NCI-H187 (cell line): ENCODE measurements at places on chromosomes 7 and 10.

- DNase-seq, result no peak
These were observed 47.4 kb upstream of the PRKAR1B start for GRCh38 chr7:774161-775109.

- DNase-seq, result peak; percentile 40
These were observed 19.5 kb upstream of the RHEB start for GRCh38 chr7:151539088-151539671.

GRCh38 chr7:74288034-74288881 is 949 bp upstream of the CLIP2 start:
- no peak for DNase-seq

GRCh38 chr7:88629559-88629958 is 129.9 kb upstream of the ZNF804B start:
- no peak for DNase-seq

DNA sequence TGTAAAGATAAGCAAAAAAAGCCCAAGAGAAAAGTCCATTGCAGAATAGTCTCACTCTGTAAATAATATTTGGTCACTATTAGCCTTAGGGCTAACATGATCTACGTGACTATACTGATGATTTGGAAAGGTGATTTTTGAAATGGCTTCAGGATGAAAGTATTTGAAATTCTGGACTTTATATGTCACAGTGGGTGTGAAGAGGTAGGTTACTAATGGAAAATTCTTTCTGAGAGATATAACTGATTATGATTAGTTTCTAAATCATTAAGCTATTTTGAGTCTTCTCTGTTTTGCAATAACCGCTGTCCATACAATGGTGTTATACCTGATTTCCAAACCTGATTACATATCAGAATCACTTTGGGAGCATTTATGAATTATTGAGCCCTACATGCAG is 20.1 kb upstream of the HBP1 start:
- DNase-seq, result no peak

DNA sequence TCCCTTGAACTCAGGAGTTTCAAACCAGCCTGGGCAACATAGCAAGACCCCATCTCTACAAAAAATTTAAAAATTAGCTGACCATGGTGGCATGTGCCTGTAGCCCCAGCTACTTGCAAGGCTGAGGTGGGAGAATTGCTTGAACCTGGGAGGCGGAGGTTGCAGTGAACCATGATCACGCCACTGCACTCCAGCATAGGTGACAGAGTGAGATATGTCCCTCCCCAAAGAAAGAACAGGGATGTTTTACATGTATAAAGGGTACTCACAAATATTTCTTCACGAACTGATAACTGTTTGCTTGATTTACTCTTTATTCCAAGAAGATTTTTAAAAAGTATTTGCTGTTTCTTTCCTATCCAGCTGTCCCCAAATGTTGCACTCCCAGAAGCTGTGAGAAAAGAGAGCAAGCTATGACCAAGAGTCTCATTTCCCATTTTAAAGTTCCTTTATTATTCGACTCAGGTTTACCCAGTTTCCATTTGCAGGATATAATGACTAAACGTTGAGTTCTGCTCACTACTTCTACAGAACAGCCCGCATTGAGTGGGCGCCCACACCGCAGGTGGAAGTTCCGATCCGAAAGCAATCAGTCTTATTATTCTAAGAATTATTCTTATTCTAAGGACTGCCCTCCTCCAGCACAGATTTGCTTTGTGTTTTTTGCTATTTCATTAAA is 90.7 kb downstream of the APBB1IP start:
- no peak for DNase-seq

DNA sequence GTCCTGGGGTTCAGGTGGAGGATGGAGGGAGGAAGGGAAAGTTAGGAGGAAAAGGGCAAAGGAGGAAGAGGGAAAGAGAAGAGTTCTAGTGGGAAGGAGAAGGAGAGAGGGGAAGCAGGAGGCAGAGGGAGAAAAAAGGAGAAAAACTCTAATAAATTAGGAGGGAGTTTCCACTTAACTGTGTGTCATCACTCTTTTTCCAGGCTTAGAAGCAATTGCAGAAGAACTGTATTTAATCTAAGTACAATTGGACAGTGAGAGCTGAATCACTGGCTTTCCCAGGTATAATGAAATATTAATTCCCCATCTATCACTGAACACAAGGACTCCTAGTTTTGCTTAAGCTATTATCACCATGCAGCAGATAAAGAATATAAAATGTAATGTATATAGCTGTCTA is 76.8 kb downstream of the CREB3L2 start:
- no peak for DNase-seq

GRCh38 chr7:140678081-140678815 is 5.5 kb downstream of the ADCK2 start:
- no peak for DNase-seq

DNA sequence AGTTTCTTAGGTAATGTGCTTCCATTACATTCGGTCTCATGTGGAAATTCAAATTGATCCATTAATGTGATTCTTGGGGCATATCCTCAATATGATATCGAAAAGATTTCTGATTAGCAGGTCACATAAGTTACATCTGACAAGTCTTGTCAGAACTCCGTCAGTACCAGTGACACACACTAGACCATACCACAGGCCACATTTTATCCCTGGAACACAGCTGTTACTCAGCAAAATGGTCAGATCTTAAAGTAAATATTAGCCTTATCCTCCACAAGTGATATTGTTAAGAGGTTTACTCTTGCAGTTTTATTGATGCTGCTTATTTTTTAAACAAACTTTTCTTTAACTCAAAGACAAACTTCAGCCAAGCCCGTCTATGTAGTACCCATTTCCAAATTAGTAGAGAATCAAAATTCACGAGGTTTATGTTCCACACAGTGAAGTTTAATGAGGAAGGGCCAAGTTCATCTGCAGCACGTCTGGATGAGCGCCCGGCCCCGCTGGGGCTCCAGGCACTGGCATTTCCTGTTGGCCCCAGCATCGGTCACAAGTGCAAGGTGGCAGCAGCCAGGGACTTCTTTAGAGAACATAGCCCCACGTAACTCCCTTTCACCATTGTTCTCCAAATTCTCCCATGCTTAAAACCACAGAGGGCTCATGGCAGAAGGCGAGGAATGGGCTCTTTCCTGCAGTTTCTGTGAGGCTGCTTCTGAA is 132.2 kb downstream of the VIPR2 start:
- no peak for DNase-seq

- no peak for DNase-seq
These were observed 89.2 kb downstream of the RNF216 start for GRCh38 chr7:5692112-5692844.

DNA sequence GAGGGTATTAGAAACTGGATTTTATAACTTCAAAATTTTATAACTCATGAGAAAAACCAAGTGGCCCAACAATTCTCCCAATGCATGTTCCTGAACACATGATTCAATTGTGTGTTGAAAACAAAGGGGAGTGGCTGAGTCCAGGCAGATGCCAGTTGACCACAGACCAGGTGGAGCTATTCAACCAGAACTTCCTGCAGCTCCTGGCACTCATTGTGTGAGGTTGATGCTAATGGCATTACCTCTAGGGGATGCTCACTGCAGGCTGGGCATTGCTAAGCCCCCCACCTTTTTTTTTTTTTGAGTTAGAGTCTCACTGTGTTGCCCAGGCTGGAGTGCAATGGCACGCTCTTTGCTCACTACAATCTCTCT is 20.3 kb downstream of the MYOF start:
- peak; percentile 97 for DNase-seq

- DNase-seq, result no peak
These were observed 64.2 kb downstream of the HIPK2 start for GRCh38 chr7:139713526-139714162.

DNA sequence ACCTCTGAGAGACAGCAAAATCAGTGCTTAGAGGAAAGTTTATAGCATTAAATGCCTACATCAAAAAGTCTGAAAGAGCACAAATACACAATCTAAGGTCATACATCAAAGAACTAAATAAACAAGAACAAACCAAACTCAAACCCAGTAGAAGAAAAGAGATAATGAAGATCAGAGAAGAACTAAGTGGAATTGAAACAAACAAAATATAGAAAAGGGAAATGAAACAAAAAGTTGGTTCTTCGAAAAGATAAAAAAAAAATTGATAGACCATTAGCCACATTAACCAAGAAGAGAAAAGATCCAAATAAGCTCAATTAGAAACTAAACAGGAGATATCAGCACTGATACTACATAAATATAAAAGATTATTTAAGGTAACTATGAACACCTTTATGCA is 280.0 kb upstream of the NRG3 start:
- DNase-seq, result no peak

DNA sequence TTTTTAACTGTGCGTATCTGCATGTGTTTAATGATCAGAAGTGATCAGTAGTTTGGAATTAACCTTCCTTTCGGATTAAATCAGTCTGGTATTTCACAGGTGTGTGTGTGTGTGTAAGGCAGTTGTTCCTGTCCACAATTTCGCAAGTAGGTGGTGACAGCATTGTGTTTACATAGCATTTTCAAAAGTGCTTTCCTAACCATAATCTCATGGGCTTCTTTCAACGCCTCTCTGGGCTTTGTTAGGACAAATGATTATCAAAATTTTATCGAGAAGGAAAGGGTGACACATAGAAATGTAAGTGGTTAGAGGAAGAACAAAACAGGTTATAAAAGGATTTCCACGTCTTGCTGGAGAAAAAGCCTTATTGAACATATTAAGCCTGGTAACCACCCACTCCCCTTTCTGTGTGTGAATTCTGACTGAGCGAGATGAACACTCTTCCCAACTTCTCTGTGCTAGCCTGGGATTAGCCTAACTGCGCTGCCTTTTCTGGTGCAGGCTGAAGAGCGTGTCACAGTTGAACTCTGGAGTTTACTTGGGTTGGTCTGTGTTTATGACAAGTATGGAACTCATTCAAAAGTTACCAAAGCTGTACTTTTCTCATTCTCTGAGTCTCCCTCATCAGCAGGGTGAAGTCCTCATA is 292.3 kb upstream of the PITRM1 start:
- DNase-seq, result no peak

GRCh38 chr10:114584419-114584818 is 73.7 kb downstream of the ABLIM1 start:
- DNase-seq, result no peak

- no peak for DNase-seq
These were observed 129.8 kb downstream of the SEC23IP start for GRCh38 chr10:120022357-120022756.

DNA sequence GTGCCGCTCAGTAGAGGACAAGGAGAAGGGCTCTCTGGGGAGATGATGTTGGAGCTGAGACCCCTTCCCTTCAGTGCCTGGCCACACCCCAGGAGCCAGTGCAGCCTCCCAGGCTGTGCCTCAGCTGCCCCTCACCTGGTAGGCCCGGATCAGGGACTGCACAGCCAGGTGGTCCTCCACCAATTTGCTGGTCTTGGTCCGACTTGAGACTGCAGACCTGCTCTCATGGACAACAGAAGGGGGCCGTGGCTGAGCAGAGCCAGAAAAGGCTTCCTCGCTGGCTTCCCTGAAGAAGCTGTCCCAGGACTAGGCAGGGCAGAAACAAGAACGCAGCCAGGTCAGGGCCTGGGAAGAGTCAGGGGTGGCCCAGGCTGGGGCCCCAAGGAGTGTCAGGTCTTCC is 5.5 kb downstream of the OGDHL start:
- no peak for DNase-seq

- DNase-seq, result no peak
These were observed 69.5 kb upstream of the PODXL start for GRCh38 chr7:131625817-131626372.

- no peak for DNase-seq
These were observed 19.8 kb downstream of the HNRNPA2B1 start for GRCh38 chr7:26180792-26181198.

- DNase-seq, result no peak
These were observed 487.6 kb upstream of the MGMT start for GRCh38 chr10:128979405-128979804.

- DNase-seq, result no peak
These were observed 1173.3 kb downstream of the GATA3 start for GRCh38 chr10:9227679-9228365.

DNA sequence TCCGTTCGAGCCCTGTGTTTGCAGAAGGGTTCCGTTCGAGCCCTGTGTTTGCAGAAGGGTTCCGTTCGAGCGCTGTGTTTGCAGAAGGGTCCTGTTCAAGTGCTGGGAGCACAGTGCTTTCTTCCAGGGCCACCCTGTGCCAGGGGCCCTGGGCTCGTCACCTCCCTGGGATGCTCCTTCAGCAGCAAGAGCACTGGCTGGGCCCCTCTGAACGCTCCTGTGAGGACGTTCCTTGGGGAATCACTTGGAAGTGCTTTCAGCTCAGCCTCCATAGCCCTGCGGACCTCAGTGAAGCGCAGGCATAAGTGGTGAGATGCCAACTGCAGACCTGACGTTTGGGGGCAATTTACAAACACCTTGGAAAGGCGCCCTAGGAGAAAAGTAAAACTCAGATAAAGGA is 103.6 kb downstream of the DYNC2I1 start:
- peak; percentile 52 for DNase-seq

DNA sequence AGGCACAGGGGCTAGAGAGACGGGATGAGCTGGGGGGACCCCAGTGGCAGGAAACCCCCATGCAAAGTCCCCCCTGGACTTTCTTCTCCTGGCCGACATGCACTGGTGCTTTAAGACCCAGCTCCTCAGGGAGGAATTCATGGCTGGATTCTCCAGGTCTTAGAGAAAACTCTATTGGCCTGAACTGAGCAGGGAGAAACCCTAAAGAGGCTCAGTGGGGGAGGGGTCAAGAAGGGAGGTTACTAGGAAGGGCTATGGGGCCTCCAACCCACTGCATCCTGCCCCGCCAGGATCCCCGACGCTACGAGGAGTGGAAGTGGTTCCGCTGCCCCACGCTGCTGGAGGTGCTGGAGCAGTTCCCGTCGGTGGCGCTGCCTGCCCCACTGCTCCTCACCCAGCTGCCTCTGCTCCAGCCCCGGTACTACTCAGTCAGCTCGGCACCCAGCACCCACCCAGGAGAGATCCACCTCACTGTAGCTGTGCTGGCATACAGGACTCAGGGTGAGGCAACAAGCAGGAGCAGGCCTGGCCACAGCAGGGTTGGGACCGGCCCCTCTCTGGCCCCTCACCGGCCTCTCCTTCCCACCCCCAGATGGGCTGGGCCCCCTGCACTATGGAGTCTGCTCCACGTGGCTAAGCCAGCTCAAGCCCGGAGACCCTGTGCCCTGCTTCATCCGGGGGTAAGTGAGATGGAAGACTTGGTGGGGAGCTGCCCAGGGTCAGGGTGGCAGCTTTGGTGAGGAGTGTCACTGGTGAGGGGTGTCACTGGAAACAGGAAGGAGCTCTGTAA is 13.8 kb downstream of the ATG9B start:
- DNase-seq, result no peak
